ENCODE measurements at places on chromosomes 11 and 22.

GRCh38 chr11:1502954-1503707 lies 16.6 kb upstream of the MOB2 start:
- DNase-seq = no peak

- no peak for DNase-seq
These were observed 42.6 kb downstream of the APLP2 start for GRCh38 chr11:130112071-130112830.

DNA sequence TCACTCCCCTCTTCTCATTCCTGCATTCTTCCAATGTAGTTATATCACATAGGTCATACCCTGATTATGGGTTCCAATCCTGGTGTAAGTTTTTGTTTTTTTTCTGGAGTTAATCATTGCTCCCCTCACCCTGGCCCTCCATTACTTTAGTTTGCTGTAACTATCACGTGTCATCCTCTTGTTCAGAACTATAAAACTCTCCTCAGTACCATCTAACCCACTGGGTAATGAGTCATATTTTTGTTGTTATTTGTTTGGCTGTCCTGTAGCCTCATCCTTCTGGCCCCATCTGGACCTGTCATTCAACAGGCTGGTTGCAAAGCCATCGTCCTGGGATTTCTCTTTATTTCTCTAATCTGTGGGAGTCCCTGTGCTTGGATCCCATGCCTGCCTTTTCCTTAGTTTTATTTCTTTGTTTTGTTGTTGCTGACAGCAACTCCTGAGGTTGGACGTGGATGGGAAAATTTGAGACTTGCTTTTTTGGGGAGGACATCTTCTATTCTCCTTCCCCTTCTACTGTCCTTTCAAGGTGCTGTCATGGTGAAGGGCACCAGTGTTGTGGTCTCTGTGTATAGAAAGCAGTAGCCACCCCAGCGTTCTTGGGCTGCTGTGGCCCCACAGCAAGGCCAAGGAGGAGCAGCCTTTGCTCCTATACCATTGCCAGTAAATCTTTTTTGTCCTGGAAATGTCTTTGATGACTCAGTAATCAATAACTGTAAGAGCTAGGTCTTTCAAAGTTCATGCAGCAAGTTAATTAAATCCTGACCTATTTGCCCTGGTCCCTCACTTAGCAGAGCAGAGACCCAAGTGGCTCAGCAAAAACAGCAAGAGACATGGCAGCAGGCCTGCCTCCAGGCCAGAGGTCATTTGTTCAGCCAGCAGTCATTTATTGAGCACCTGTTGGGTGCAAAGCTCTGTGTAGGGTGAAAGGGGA lies 82.5 kb downstream of the C22orf31 start:
- no peak for DNase-seq

DNA sequence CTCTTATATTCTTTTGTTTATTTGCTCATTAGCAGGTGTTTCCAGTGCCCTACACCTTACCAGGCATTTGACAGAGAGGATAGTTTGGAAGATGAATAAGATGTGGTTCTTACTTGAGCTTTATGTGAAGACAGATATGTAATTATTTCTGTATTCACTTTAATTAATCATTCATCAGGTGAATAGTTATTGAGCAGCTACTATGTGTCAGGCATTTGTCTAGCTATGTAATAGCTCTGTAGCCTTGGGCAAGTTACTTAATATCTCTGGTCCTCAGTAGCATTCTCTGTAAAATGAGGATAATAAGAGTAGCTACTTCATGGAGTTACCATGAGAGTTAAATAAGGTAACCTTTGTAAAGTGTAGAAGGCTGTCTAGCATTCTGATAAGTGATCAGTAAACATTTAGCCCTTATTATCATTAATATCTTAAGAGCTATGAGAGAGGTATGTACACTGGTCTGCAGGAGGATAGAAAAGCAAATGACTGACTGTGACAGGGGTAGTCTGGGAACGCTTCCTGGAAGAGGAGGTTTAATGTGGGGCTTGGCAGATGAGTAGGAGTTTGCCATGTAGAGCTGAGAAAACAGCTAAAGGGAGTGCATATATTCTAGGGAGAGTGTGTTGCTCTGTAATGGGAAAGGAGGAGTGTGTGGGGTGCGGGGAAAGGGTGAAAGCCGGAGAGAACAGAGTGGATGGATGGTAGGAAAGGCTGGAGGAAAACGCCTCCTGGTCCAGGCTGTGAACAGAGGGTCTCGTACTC lies 56.1 kb downstream of the MICAL2 start:
- no peak for DNase-seq

GRCh38 chr11:73496134-73496533 lies 101.8 kb downstream of the FAM168A start:
- no peak for DNase-seq

- no peak for DNase-seq
These were observed 442.2 kb downstream of the BUD13 start for GRCh38 chr11:116330439-116331185.

- DNase-seq = no peak
These were observed 12.6 kb upstream of the VSIG10L2 start for GRCh38 chr11:125933030-125933813.

GRCh38 chr22:49081926-49082325 lies 745.7 kb downstream of the BRD1 start:
- no peak for DNase-seq

DNA sequence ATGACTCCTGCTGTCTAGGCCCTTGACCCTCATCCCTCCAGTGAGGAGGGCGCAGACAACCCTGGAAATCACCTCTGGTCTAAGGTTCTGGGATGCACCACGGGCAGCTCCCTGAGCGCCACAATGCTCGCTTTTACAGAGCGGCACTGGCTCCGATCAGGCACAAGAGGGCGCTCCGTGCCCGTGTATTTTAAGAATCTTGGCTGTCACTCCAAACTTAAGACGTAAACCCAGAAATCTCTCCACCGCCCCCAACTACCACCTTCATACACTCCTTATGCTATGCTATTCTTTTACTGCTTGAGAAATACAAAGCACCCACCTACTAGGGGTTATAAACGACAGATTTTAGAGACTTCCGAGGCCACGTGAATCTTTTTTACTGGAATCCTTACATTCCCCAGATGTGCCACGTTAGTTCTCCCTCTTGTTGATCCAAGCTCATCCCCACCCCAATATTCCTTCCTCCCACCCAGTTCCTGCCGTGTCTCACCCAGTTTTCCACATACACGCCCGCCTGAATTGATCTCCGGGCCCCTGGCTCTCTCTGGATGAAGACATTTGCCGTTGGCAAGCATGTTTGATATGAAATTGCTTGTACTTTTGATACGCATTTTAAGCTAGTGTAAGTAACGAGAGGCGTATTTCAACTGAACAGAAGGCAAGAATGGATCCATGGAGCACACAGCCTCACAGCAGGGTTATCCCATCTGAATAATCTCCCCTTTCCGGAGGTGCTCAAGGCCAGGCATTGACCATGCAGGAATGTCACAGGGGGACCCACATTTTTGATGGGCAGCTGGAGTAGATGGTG lies 453.5 kb downstream of the OPCML start:
- DNase-seq = peak; percentile 53

DNA sequence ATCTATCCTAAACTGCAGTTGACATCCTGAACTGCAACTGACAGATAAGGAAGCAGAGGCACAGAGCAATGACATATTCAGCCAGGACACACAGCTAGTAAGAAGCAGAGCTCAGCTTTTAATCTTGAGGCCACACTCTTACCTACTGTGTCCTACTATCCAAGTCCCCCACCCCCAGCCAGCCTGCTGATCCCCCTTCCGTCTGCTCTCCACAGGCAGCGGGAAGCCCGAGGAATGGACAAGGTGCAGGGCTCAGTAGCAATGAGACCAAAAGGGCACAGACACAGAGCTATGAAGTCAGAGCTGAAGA lies 4.3 kb downstream of the POLR3H start:
- DNase-seq = peak; percentile 66

DNA sequence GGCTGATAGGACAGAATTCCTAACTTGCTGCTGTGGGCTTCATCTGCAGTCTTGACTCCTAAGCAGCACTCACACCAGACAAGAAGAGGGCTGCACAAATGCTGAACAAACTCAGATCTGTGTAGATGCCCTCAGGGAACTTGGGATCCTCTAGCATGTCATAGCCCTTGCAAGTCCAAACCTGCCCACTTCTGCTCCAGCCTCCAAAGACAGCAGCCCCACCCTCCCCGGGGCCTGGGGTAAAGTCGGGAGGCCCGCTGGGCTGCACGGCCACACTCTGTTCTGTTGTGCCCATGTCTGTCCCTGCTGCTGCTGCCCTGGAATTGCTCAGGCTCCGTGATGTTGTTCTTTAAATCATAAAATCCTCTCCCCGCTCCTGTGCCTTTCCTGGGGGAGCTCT lies 28.3 kb downstream of the DRD2 start:
- DNase-seq = no peak

GRCh38 chr11:74023276-74023675 lies 14.4 kb upstream of the UCP3 start:
- no peak for DNase-seq

DNA sequence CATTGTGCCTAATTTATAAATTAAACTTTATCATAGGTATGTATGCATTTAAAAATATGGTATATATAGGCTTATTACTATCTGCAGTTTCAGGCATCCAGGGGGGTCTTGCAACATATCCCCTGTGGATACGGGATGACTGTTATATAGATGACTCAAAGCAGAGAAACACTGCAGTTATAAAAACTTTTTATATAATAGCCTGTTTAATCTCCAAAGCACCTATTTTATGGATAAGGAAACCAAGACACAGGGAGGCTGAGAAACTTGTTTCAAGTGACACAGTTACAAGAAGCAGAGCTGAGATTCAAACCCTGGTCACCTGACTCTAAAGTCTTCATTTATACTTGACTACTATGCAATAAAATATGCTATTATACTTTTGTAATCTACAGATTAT lies 897.7 kb downstream of the KCNA4 start:
- DNase-seq = no peak

DNA sequence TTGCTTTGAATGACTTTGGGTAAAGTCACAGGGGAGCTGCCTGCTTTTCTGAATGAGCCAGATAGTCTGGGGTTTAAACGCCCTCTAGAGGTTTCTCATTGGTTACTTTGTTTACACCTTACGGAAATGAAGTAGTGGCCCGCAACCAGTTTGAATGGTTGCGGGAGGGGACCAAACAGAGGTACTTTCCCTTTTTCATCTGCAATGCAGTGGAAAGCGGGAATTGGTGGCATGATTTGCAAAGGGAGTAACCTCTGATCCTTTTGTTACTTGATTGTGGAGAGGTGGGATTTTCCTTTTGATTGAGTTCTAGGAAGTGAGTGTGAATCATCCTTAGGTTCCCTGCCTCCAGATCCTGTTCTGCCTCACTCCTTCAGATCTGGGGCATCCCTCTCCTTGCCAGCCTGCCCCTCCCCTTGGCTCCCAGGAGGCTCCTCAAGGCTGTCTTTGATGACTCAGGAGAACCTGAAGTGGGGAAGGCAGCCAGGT lies 15.9 kb upstream of the GLYATL1 start:
- DNase-seq = no peak

DNA sequence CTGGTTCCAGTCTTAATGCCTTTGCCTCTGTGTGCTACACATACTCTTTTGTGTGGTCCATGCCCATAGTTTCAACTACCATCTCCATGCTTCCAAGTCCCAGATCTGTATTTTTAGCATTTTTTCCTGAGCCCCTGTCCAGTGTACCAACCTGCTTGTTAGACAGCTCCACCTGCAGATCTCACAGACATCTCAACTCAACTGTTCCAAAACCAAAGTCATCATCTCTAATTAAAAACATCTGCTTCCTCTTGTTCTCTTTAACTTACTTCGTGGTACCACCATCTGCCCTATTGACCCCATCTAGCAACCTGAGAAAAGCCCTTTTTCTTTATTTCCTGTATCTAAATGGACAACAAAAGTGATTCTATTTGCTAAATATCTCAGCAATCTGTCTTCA lies 8.6 kb upstream of the KMT2A start:
- no peak for DNase-seq

GRCh38 chr11:18046116-18046777 lies at the start of gene TPH1:
Gene TPH1 (minus strand): TSS chr11:18046269. CDS start chr11:18040762, 5,507 bp downstream.
- DNase-seq = no peak

GRCh38 chr11:131486100-131486499 lies 115.7 kb downstream of the NTM start:
- no peak for DNase-seq

DNA sequence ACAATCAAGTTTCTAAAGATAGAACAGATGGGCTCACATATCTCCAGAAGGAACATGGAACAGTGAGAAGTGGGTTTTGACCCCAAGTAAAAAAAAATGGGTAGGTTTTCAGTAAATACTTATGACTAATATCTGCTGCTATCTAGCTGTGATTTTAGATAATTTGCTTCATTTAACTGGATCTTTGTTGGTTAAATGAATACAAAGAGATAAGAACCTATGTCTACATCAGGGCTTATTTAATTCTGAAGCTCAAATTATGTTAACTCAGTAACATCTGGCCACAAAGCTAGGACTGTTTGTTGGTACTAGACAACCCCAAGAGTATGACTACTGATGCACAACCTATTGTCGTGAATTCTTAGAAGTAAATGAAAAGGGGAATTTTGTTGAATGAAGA lies 144.4 kb upstream of the SESN3 start:
- no peak for DNase-seq

DNA sequence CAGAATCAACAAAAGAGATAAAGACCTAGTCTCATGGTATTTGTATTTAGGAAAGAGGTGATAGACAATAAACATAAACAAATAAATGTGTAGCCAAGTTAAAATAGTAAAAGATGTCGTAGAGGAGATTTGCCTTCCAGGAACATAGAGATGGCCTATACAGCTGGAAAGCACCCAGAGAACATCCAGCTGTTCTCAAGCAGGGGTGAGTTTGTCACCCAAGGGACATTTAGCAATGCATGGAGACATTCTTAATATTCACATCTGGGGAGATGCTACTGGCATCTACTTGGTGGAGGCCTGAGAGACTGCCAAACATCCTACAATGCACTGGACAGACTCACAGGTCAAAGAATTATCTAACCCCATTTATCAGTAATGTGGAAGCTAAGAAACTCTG lies 88.3 kb downstream of the C11orf87 start:
- DNase-seq = no peak

GRCh38 chr11:61059260-61059752 lies 43.0 kb upstream of the CD5 start:
- no peak for DNase-seq

DNA sequence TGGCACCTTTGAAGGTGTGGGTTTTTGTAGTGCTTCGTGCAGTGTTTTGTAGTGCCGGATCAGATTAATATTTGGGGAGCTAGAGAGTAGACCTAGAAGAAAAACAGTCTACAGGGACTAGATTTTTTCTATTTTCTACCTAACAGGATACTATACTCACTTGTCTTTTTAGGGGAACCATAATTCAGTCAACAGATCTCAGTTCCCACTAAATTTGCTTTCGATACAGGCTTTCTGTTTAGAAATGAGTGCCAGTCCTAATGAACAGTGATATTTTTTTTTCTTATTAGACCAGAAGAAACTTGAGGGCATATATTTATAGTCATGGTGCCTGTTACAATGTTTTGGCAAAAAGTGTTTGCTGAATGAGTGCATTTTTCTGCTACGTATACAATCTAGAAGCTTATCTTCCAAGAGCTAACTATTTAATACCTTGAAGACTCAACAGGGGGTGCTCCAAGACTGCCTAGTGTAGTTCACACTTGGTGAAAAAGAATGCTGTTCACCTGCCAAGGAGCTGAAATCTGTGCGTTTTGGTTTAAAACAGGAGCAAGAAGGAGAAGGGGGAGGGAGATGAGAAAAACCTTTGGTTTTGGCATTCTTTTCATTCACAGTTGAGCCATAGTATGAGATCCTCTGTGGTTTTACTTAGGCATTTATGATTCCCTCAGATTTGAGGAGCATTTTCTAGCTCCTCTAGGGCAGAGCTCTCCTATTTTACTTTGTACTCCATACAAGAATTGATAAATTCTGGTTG lies 44.9 kb upstream of the VSTM5 start:
- peak; percentile 29 for DNase-seq

Data from hematopoietic multipotent progenitor cell treated with erythropoietin and hydrocortisone succinate and interleukin-3 and kit ligand, for 17 days (in vitro differentiated cells).